T1000 (cell line): ENCODE measurements at places on chromosomes 7 and 10.
A peak's percentile ranks its signal among the peaks of the same experiment; 100 is the strongest.

GRCh38 chr7:1004018-1004852, 21.3 kb downstream of the CYP2W1 start:
- DNase-seq = no peak

DNA sequence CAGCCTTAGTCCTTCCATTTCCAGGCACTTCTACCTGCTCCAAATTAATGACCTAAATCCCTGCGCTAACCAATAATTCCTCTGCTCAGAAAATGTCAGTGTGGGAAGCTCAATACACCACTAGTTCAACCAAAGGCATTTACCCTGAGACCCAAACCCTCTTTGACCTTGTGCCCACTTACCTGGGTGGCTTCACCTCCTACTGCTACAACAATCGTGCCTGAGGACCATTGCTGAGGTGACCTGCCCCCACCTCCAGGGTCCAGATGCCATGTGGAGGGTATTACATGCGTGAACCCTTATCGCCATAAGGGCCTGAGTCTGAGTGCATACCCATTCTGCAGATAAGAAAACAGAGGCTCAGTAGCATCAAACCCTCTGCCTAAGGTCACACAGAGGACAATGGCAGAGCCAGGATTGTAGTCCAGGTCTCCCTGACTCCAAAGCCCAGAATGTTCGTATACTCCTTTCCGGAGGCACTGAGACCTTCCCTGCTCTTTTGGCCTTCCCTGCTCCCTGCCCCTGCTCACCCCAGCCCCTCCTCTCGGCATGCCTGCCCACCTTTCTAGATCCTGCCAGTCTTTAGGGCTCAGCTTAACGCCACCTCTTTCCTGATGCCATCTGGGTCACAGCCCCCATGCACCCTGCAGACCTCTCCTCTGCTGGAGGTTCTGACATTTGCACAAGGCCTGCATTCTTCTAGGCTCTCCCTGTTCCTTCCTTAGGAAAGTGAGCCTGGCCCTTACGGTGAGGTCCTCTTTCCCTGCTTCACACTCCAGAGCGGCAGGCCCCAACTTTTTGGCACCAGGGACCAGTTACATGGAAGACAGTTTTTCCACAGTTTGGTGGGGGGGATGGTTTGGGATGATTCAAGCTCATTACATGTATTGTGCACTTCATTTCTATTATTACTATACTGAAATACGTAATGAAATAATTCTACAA, 94.9 kb downstream of the CHST15 start:
- no peak for DNase-seq

DNA sequence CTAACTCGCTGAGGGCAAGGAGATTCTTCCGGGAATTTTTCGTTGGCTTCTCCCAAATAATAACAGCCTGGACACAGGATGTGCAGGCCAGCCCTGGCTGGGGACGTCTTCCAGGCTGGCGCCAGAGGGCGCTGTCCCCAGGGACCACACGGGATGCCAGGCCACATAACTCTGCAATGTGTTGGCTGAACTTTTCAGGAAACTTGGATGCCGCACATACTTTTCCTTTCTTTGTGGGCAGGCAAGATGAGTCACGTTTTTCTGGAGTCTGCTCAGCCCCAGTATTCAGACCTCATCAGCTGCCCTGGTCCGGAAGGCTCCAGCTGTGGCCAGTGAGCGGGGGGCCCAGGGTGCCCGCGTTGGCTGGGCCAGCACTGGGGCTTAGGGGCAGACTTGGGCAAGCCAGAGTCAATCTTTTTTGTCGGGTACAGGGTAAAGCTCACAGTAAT, 122.7 kb downstream of the PRKAG2 start:
- peak; percentile 87 for DNase-seq

DNA sequence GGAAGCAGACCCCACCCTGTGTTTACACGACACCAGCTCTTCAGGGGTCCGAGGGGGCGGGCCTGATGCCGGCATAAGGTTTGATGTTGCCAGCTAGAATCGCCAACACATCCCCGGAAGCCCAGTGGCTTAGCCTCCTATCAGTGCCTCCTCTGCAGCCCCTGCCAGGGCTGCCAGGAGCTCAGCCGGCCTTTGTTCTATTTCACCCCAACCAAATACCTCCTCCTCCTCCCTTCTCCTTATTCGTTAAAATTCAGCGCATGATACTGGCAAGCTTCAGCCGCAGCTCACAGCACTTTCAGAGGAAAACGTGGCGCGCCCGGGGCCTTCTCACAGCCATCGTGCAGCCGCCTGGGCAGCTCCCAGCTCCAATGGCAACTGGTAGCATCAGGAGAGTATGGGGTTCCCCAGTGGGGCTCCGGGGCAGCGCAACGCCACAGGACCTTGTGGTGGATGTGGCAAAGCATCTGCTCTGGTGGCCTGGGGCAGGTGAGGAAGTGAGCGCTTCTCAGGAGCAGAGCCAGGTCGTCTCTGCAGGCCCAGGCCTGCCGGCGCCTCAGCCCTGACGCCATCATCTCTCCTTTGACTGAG, 176.4 kb upstream of the RHEB start:
- DNase-seq = no peak

DNA sequence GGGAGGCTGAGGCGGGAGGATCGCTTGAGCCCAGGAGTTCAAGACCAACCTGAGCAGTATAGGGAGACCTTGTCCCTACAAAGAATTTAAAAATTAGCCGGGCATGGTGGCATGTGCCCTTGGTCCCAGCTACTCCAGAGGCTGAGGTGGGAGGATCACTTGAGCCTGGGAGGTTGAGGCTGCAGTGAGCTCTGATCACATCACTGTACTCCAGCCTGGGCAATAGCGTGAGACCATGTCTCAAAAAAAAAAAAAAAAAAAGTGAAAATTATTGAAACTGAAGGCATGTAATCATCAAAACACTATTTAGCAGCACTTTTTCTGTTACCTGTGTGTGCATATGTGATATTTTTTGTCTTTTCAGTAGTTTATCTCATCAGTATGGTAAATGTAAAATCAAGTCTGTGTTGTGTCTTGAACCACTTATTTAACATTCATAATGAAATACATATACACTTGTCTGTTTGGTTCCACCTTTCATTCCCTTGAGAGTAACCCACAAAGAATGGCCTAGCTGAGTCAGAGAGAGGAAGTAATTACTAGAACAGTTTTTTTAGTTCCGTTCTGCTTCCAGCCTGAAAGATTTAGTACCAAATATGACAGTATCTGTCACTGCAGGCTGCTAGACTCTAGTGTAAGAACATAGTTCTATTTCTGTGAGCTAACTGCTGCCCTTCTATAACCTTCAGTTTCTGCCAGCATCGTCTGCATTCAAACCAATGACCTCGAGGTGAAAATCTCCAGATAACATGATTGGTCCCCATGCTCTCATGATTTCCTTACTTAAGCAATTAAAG, 68.6 kb downstream of the MMRN2 start:
- DNase-seq = no peak
